Peyer's patch (tissue), 4 donors: ENCODE measurements at places on chromosomes 11 and 22. TPM values are rescaled to one million over a fixed set of nuclear protein-coding genes. Genes with fewer than 3 reads are reported as not detected.
A peak's percentile ranks its signal among the peaks of the same experiment; 100 is the strongest.

Gene SRRD
- 17.3 TPM for total RNA-seq

- no peak for DNase-seq
Observed at GRCh38 chr11:37914859-37915258, 1316.8 kb upstream of the RAG2 start.

DNA sequence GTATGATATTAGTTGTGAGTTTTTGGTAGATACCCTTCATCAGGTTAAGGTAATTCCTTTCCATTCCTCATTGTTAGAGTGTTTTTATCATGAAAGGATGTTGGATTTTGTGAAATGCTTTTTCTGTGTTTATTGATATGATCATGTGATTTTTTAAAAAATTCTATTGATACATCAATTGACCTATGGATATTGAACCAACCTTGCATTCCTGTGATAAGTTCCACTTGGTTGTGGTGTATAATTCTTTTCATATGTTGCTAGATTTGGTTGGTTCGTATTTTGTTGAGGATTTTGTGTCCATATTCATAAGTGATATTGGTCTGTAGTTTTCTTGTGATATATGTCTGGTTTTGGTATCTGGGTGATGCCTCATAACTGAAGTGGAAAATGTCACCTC is 6.7 kb downstream of the ANKRD13D start:
- DNase-seq, result no peak

DNA sequence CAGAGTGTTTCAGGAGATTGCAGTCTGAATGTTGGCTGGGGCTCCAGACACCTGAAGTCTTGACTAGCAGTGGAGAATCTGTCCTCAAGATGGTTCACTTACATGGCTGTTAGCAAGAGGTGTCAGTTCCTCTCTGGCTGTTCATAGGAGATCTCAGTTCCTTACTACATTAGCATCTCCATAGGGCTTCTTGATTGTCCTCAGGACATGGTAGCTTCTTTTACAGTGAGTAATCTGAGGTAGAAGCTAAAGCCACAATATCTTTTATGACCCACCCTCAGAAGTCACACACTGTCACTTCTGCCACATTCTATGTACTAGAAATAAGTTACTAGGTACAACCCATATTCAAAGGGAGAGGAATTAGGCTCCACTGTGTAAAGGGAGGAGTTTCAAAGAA is 10.5 kb upstream of the PATL1 start:
- DNase-seq, result no peak

DNA sequence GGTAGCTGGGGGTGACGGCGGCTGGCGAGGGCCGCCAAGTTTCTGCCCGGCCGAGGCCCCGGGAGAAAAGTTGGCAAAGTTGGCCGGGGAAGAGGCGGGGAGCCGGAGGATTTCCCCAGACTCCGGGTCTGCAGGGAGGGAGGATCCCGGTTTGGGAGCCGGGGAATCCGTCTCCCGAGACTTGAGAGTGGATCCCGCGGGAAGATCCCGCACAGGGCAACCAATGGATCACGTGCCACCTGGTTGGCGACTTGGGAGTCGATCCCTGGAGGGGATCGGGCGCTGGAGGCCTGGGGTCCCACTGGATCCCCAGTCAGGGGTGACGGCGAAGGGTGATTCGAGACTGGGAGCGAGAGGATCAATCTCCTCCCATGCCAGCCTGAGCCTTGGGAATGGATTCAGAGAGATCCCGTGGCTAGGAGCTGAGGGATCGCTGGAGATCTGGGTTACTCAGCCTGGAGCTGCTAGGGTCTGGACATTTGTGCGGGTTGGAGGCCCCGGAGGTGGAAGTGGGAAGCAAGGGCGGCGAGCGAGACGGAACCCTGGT is 394 bp downstream of the KIAA1671 start:
- DNase-seq, result peak; percentile 69

DNA sequence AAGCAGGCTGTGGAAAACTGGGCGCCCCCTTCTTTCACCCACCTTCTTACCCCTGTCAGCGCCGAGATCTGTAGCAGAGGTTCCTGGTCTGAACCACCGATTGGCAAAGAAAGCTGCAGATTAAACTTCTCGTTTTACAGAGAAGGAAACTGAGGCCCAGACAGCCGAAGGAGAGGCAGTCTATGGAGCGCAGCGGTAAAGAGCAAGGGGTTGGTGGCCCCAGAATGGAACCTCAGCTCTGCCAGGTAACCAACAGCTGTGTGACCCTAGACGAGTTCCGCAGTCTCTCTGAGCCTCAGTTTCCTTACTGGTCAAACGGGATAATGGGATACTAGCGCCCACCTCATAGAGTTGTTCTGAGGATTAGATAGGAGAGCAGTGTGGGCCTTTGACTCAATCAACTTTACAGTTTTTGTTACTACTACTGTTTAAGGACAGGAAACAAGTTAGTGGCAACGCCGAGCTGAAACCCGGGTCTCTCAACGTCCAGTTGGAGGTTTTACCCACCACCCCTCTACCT is 3.1 kb upstream of the WT1 start:
- no peak for DNase-seq

DNA sequence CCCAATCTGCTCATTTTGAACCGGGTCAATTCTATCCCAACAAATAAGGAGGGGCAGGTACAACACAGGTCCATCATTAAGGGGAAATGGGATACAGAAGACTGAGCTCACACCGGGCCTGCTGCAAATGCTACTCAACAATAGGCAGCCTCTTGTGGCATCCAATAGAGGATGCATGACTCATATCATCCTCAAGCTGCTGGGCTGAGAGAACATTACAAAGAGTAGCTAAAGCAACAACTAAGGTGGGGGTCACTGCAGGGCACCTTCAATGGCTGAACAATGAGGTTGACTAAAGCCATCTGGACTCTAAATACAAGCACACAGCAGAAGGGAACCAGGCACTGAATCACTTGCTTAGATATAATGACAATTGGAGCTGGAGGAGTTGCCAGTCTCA is 130.1 kb upstream of the SYN3 start:
- DNase-seq, result no peak

GRCh38 chr11:78403781-78404180 is 13.8 kb downstream of the GAB2 start:
- DNase-seq, result no peak

Gene OR4D5
- total RNA-seq, result not detected

DNA sequence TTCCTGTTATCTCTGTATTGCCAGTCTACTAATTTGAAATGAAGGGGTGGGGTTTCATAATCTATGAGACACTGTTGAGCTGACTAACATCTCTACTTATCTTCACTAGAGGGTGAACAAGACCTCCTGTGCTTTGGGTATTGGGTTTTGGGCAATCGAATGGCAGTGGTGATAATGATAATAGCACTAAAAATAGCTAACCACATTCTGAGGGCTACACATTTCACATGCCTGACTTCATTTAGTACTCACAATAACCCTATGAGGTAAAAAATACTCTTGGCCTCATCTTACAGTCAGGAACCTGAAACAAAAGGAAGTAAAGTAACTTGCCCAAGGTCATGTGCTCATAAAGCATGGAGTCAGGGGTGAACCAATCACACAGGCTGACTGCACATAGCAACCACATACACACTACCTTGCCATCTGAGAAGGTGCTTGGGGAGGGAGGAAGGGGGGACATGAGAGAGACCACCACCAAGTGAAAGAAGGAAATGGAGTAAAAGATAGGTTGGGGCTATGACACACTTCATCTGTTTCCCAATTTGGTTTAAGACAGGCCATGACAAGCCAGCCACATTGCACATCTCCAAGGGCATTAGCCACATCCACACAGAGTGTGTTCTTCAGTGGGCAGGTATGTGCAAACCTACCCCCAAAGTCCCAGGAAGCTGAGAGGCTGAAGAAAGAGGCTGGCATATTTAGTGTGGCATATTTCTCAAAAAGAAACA is 387.6 kb upstream of the DDI1 start:
- DNase-seq, result no peak

Gene HARBI1
- total RNA-seq, result 4.2 TPM

Gene MMP12
- total RNA-seq, result not detected

Gene SCO2
- 6.3 TPM for total RNA-seq

- DNase-seq, result no peak
Observed at GRCh38 chr22:29049655-29050263, 11.9 kb downstream of the C22orf31 start.

Gene CDKN1C
- total RNA-seq, result 8.7 TPM

Gene GDPD5
- 2.5 TPM for total RNA-seq

DNA sequence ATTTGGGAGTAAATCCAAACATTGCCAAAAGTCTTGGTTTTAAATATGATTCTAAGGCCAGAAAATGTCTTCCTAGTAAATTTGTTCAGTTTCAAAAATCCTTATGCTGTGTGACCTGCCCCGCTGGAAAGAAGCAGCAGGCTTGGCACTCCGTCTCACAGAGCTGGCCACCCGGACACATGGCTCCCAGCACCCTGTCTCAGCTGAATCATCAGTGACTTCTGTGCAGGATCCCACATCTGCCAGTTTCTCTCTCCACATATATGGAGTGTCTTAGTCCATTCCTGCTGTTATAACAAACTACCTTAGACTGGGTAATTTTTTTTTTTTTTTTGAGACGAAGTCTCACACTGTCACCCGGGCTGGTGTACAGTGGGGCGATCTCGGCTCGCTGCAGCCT is 356.7 kb downstream of the TBC1D22A start:
- DNase-seq, result no peak

- DNase-seq, result no peak
Observed at GRCh38 chr22:24772493-24773220, 1.9 kb downstream of the PIWIL3 start.

DNA sequence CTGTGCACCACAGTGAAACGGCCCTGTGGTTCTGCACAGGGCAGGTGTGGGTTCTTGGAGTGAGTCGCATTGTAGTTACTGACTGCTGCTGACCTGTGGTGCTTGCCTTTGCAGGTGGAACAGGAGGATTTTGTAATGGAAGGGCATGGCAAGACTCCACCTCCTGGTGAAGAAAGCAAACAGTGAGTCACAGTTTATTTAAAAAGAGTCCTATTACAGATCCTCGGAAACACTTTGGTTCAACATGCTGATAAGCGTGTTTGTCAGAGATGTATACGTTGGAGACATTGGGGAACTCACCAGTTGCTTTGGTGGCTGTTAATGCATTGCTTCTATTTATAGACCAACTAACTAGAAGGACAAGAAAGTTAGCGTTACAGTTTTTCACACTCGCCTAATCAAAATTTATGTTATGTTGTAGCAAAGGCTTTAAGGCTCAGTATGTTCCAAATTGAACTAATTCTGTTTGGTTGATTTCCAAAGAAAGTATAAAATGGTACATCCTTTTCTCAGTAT is 21.7 kb upstream of the TNRC6B start:
- DNase-seq, result peak; percentile 67

GRCh38 chr11:86931548-86932258 is 23.5 kb downstream of the FZD4 start:
- no peak for DNase-seq

DNA sequence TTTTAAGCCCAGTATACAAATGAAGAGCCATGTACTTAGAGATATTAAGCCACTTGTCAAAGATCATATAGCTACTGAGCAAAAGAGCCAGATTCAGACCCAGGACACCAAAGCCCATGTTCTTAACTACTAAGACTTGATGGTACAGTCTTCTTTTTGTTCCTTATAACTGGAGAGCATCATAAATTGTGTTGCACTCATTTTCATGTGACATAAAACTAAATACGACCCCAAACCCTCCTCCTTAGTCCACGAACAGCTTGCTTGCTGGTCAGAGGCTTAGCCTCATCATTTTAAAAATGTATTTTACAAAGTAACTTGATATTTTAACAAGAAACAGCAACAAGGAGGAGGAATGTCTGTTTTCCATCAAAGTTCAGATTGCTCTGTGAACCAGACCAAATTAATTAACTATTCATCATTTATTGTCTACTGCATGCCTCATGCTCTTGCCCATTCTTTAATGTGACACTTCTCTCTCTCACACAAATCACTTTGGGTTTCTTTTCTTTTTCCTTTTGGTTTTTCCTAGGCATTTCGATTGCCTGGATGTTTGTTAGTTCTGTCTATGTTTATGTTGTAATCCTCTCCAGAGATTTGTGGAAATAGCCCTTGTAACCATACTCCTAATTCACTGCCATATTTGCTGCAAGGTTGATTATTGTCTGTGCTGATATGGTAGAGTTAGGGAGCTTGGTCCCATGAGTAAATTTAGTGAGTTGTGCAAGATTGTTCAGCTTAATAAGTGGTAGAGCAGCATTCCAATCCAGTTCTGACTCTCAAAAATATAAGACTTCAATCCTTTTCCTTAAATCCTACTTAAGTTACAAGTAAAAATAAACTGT is 8.4 kb upstream of the ARHGAP20 start:
- no peak for DNase-seq

- DNase-seq, result no peak
Observed at GRCh38 chr11:119759324-119759723, 30.3 kb upstream of the NECTIN1 start.

Gene LYVE1
- 26.1 TPM for total RNA-seq

GRCh38 chr22:17436981-17437412 is 67.7 kb downstream of the CECR2 start:
- no peak for DNase-seq

- no peak for DNase-seq
Observed at GRCh38 chr11:41458154-41458553, 1.3 kb downstream of the LRRC4C start.

GRCh38 chr11:114892381-114893197 is 214.3 kb downstream of the NXPE2 start:
- no peak for DNase-seq

- DNase-seq, result no peak
Observed at GRCh38 chr11:122157653-122158161, 41.7 kb upstream of the BLID start.

DNA sequence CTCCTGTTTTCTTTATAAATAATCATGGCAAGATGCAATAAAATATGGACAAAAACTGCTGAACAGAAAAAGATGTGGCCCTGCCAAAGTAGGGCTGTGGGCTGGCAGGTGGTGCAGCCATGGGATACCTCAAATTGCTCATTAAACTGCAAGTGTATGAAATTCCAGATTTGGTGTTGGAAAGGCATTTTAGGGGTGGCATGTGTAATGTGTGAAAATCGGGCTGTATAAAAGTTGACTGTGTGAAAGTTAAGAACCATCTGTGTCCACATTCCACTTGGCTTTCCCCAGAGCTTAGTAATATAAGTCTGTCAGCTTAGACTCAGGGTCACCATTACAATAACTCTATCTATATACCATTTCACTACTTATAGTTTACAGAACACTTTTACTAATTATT is 34.8 kb upstream of the FZD4 start:
- no peak for DNase-seq

Gene OR8K5
- not detected for total RNA-seq

Gene TNNT3
- not detected for total RNA-seq

DNA sequence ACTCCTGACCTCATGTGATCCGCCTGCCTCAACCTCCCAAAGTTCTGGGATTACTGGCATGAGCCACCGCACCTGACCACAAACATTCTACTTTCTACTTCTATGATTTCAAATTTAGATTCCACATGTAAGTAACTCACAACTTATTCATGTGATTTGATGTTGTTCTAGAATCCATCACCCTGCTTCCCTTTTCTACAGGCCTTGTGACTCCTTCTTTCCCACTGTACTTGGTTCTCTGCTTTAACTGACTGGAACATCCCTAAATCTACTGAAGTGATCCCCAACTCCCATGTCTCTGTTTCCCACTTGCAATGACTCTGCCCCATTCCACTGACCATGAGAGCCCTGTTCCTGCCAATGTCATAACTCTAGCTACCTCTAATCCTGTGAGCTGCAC is 25.7 kb upstream of the MRPL17 start:
- no peak for DNase-seq

GRCh38 chr11:95937358-95937757 is 13.5 kb upstream of the MTMR2 start:
- DNase-seq, result no peak
